ENCODE measurements at places on chromosomes 11 and 22.

- no peak for DNase-seq
Observed at GRCh38 chr11:134393638-134394037, 18.4 kb downstream of the B3GAT1 start.

DNA sequence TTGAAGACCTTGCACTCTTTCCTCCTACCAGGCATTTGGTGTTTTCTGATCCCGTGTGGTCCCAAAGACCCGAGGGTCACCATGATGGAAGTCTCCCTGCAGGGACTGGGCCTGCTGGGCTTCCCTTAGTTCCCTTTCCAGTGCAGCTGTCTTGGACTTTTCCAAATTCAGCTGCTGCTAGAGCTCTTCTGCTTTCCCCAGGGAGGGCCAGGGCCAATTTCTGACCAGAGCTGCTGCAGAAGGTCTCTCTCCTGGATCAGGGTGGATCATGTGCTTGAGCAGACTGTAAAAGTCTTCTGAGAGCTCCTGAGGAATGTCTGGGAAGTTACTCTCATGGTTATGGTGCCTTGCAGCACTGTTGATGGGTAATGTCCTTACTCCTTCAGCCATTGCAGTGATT, 23.2 kb downstream of the LDLRAD3 start:
- no peak for DNase-seq

- no peak for DNase-seq
Observed at GRCh38 chr11:1225386-1226225, 2.7 kb downstream of the MUC5B start.

DNA sequence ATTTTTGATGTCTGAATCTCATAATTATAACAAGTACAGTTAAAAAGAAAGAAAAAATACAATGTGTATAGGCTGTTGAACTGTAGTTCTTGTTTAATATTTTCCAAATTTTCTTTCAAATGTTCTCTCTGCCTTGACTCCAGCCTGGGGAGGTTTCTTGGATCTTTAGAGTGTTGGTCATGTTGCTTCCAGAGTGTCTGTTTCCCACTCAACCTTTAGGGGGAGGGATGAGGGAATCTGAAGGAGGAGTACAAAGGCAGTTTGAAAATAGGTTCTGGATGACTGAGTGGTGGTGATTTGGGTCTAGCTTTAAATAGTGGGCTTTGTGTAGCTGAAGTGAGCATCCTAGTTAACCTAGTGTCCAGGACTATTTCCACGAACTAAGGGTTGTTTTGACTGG, 2.0 kb downstream of the CTNND1 start:
- DNase-seq: no peak

GRCh38 chr11:47886096-47886495, 37.9 kb upstream of the NUP160 start:
- DNase-seq: no peak

- DNase-seq: no peak
Observed at GRCh38 chr11:93728792-93729128, 12.5 kb downstream of the TAF1D start.

GRCh38 chr22:35785181-35785923, 67.7 kb downstream of the APOL5 start:
- no peak for DNase-seq

DNA sequence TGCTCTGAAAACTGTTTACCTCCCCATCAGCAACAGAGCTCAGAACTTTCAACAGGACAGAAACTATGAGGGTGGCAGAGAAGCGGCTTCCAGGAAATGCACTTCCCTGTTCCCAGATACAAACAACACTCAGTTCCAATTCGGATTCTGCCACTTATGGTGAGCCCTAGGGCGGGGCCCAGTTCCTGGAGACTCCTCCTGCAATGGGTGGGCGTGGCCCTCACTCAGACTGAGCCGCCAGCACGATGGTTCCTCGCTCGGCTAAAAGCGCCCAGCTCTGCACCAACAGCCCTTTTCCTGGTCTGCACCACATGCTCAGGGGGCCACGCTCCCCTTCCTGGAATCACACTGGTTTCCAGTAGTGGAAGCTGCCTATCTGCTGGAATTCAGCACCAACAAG, 314.1 kb downstream of the CTTN start:
- no peak for DNase-seq

GRCh38 chr11:18452927-18453326, 2.7 kb upstream of the LDHAL6A start:
- DNase-seq: no peak

GRCh38 chr11:45988921-45989320, 66.5 kb downstream of the LARGE2 start:
- no peak for DNase-seq

DNA sequence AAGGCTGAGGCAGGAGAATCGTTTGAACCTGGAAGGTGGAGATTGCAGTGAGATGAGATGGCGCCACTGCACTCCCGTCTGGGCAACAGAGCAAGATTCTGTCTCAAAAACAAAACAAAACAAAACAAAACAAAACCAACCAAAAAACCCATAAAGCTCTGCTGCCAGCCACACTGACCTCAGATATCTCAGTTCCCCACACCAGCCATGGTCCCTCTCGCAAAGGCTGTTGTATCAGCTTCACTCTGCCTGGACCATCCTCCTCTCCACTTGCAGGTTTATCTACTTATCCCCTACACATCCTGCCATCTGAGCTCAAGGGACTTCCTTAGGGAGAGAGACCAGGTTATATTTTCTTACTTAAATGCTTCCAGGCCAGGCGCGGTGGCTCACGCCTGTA, 11.1 kb downstream of the BACE1-AS start:
- no peak for DNase-seq

- no peak for DNase-seq
Observed at GRCh38 chr11:76376746-76377558, 4.0 kb downstream of the THAP12 start.

- DNase-seq: no peak
Observed at GRCh38 chr11:13939961-13940906, 22.3 kb upstream of the SPON1 start.

DNA sequence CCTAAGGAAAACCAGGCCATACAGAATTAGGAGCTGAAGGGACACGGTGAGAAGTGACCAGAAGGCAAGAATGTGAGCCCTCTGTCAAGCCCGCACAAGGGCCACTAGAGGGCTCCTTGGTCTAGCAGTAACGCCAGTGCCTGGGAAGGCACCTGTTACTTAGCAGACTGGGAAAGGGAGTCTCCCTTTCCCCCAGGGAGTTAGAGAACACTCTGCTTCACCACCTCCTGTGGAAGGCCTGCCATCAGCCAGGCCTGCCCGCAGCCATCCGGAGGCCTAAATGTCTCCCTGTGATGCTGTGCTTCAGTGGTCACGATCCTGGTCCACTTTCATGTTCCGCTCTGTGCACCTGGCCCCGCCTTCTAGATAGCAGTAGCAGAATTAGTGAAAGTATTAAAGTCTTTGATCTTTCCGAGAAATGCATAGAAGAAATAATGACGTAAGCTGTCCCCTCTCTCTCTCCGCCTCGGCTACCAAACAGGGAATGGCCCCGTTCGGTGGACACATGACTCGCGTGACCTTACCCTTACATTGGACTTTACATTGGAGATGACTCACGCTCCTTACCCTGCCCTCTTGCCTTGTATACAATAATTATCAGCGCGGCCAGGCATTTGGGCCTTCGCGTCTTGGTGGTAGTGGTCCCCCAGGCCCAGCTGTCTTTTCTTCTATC, 10.7 kb upstream of the GSTP1 start:
- DNase-seq: no peak

DNA sequence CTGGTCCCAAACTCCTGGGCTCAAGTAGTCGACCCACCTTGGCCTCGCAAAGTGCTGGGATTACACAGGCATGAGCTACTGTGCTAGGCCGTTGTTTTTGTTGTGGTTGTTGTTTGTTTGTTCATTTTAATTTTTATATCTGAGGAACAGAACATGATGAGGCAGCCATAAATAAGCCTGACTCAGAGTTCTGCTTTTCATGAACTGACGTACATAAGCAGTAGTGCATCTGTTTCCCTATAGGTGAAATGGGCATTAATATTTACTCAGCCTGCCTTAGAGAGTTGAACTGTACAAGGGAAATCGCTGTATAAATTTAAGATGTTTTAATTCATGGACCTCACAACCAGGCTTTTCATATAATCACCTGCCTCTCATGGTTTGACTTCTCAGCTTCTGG, 80.5 kb downstream of the PDHX start:
- no peak for DNase-seq

- no peak for DNase-seq
Observed at GRCh38 chr11:94649254-94649653, 82.1 kb downstream of the PIWIL4 start.

- DNase-seq: no peak
Observed at GRCh38 chr22:21087119-21087518, 41.4 kb downstream of the LRRC74B start.

GRCh38 chr22:26615149-26615548, 2.7 kb downstream of the CRYBB1 start:
- DNase-seq: no peak

DNA sequence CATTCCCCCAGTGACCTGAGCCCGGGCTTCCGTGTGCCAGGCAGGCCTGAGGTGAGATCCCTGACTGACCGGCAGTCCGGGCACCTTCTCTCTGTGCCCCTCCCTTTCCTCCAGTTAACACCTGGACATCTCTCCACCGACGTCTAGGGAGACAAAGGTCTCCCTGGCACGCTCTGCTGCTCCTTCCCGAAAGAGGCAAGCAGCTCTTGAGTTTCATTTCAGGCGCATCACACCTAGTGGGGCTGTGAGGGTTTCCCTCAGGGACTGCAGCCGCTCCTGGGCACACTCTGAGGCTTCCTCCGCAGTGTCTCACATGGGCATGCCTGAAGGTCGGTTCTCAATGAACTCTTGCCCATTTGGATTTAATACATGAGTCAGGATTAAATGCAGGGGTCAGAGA, 322.7 kb downstream of the CTTN start:
- DNase-seq: no peak

- no peak for DNase-seq
Observed at GRCh38 chr11:12958986-12959385, 50.1 kb upstream of the RASSF10 start.

DNA sequence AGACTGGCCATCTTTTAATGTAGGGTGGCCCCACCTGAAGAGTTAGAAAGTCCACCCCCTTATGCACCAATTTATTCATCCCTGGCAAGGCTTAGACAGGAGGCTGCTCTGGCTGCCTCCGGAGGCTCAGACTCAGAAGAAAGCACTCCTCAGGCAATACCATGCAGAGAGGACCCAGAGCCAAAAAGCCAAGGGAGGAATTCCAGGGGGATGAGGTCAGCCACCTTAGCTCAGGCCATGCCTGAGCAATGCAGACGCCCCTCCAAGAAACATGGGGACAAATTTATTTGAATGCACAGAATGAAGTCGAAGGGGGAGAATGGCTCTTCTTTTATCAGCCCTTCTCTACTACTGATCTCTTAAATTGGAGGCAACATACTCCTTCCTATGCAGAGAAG, 39.7 kb upstream of the GLYAT start:
- DNase-seq: no peak

GRCh38 chr22:19713650-19714311, 522 bp upstream of the SEPTIN5 start:
- DNase-seq: no peak

- no peak for DNase-seq
Observed at GRCh38 chr22:47853750-47854149, 1091.3 kb downstream of the TBC1D22A start.

DNA sequence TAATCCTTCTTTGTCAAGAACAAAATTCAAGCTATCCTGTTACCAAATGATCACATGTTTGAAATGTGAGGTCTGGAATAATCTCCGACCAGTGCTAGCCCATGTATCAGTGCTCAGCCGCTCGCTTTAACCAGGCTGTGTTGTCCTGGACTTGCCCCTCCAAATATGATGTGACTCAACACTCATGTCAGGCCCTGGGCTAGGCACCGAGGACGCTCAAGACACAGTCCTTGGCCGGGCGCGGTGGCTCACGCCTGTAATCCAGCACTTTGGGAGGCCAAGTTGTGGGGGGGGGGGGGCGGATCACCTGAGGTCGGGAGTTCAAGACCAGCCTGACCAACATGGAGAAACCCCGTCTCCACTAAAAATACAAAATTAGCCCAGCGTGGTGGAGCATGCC, 54.1 kb upstream of the WNT7B start:
- DNase-seq: no peak

GRCh38 chr11:74773476-74773875, 24.8 kb downstream of the RNF169 start:
- DNase-seq: no peak

- DNase-seq: no peak
Observed at GRCh38 chr11:88508418-88508758, 170.9 kb upstream of the CTSC start.

DNA sequence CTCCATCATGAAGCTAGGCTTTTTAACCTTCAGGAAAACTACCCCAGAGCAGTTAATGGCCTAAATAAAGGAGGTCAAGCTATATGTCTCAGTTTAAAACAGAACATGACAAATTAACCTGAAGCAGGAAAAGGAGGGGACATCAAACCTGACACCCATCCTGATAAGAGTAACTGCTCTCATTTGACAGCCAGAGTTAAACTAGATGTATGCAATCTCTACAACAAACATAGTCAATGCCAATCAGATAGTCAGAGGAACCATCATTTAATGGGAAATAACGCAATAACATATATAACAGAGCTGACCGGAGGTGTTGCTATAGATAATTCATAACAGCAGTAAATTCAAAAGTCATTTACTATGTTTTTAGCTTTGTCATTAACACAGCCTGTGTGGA, 3.1 kb downstream of the ZNF202 start:
- DNase-seq: no peak

GRCh38 chr11:110712659-110713448, 617 bp upstream of the ARHGAP20 start:
- DNase-seq: no peak

DNA sequence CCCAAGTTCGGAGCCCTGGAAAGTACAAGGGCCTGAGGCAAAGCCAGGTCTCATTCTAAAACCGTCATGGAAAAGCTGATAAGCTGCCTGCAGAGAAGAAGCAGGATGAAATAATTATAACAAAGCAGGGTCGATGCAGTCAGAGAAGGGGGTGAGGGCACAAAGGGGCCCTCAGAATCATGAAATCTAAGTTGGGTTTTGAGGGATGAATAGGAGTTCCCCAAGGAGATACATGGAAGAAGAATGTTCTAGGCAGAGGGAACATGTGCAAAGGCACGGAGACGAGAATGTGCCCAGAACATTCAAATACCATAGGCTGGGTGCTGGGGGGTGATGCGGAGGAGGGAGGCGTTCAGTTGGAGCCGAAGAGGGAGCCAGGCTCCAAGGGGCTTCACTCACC, 25.0 kb downstream of the IGLL1 start:
- DNase-seq: no peak

- DNase-seq: no peak
Observed at GRCh38 chr11:125418396-125418795, 77.7 kb downstream of the FEZ1 start.

All from stimulated activated CD8-positive, alpha-beta memory T cell treated with anti-CD3 and anti-CD28 coated beads, Interleukin-15, amount 100 ng/mL, for 24 hours (primary cell).